A673 (cell line): ENCODE measurements at places on chromosomes 5 and 9. TPM values are rescaled to one million over a fixed set of nuclear protein-coding genes. Genes with fewer than 3 reads are reported as not detected.

PLPP7 gene
- total RNA-seq = not detected in 2 replicates

ALDOB gene
- total RNA-seq = not detected in 2 replicates

MYOZ3 gene
- total RNA-seq = 2.4 and 2.7 TPM in 2 replicates

DNA sequence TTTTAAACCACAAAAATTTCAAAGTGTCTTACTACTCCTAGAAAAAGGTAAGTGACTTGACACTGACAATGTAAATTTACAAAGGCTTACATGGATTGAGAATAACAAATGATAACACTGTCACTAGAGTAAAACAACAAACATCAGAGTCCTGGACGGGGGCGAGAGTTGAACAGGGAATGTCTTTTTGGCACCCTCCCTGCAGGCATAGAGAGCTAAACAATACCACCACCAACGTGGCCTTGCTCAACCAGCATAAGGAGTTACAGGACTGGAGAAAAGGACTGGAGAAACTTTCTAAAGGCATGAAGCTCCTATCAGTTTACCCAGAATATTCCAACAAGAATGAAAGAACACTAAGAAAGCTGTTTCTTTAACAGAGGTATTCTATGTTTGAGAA is 55.3 kb downstream of the PTBP3 start:
- no peak for DNase-seq

DNA sequence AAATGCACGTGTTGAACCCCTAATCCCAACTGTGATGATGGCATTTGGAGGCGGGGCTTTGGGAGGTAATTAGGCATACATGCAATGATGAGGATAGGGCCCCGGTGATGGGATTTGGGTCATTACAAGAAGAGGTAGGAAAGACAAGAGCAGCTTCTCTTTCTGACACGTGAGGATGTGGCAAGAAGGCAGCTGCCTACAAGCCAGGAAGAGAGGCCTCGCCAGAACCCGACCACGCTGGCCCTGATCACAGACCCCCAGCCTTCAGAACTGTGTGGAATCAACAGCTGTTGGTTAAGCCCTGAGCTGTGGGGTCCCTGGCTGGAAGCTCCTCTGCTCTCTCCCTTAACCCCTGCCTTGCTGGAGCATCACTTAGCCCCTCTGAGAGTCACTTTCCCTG is 57.5 kb downstream of the COL23A1 start:
- DNase-seq = no peak

GRCh38 chr5:95822542-95823181 is at the start of gene GLRX:
GLRX (minus strand) TSS chr5:95822726; CDS start chr5:95822662, 64 bp downstream.
- DNase-seq = peak; percentile 84

DNA sequence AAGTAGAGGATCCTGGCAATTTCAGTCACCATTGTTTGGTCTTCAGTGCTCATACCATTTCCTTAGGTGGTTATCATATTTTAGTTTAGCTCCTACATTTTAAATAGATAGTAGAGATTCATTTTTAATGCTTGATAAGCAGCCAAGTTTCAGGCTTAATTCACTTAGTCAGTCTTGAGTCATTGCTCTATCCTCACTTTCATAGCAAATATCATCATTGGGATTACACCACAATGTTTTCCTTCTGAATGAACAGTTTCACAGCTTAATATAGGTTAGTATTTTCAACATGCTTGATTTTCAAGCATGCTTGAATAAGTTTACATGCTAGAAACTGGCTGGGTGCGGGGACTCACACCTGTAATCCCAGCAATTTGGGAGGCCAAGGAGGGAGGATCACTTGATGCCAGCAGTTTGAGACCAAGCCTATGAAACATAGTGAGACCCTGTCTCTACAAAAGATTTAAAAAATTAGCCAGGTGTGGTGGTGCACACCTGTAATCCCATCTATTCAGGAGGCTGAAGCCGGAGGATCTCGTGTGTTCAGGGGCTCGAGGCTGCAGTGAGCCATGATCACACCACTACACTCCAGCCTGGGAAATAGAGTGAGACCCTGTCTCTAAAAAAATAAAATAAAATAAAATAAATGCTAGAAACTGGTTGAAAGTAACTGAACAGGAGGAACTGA is 339.9 kb downstream of the ADGRV1 start:
- no peak for DNase-seq

DNA sequence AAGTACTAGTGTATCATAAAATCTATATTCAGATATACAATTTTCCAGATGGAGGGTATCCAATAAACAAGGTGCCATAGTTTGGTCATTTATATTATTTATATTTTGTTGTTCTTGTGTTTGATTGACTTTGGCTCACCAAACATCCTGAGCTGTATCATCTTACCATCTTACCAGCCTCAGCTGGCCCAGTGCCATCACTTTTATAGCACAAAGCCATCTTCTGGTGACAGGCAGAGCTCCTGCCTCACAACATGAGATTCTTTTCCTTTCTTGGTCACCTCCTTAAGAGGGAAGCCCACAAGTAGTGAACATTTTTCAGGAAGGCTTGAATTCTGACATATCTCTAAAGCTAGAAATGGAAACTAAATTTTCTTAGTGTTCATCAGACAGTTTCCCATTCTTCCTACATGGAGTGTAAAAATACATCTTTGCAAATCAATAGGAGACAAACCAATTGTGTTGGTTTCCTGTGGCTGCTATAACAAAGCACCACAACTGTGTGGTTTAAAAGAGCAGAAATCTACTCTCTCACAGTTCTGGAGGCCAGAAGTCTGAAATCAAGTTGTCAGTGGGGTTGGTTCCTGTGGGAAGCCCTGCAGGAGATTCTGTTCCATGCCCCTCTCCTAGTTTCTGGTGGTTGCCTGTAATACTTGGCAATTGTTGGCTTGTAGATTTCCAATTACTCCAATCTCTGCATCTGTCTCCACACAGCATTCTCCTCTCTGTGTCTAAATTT is 341.8 kb downstream of the MAN2A1 start:
- DNase-seq = peak; percentile 68
